ENCODE measurements at places on chromosomes 3 and 15.

DNA sequence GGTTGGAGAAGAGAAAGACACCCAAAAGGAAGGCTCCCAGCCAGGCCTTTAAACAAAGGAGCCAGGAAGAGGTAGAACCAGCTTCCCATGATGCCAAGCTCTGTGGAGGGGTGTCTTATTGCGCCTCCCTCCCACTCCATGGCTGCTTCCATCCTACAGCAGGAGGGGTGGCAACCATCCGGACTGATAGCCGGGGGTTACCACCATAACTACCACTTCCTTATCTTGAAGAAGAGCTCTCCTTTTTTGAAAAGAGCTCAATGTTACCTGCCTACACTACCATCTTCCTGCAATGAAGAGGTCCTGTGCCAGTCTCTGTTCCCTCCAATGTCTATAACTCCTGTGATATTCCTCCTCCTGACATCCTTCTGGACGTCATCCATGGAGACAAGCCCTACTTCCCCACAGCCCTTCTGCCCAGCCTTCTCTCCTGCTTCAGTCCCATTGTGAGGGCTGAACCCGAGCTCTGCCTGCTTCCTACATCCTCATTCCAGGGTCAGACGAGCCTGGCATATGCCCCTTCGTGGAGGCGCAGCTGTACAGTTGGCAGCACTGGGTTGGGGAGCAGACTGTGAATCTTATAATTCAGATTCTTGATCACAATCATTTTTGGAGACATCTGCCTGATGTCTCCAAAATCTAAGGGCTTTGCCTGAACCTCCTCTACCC lies 8.5 kb downstream of the CCDC9B start:
- DNase-seq: no peak

GRCh38 chr3:116150655-116151167 lies 294.6 kb downstream of the LSAMP start:
- no peak for DNase-seq

DNA sequence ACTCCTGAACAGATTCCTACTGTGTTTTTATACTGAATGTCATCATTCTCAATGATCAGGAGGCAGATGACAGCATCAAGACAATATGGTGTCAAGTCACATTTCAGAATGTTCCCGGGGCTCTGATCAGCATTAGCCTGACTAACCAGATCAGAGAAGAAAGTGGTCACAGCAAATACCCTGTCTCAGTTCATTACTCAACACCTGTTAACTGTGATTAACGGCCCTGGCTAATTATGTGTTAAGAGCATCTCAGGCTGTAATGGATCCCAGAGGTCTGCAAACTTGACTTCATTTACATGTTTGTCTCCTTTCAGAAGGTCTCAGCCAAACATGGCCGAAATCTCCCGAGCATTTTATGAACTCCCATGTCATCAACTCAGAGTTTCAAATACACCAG lies 833.7 kb downstream of the FHIT start:
- no peak for DNase-seq

DNA sequence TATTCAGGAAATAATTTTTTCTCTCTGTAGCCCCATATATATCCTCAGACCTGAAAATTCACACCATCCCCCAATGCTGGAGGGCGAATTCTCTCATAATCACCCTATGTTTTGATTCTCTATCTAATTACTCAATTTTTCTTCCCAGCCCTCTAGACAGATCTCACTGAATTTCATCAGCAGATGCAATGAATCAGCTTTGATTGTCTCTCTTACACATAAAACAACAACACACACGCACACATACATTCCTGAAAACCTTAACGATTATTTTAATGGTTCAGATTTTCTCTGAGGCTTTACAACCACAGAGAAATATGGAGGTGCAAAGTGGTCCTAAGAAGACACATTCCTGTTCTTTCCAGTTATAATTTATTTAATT lies 11.1 kb downstream of the RBMS3 start:
- no peak for DNase-seq

DNA sequence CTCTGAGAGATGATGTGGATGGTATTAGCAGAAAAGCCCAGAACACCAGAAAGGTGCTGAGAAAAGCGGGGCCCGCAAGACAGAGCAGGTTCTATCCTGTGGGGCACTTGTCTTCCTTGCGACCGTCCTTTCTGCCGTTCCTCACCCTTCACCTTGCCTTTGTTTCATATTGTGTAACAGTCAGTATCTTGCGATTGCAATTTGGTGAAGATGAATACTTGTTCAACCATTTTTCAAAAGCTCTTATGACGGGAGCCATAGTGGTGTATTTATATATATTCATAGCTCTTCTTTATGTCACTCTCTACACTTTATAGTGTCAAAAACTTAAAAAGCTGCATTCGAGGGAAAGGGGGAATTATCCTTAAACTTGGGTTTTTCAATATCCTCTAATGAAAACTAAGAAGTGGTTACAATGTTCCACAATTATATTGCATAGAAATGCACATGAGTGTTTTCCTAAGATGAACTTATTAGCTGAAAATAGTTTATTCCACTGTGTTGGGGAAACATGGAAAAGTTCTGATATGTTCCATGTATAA lies 797 bp downstream of the MAP3K13 start:
- no peak for DNase-seq

DNA sequence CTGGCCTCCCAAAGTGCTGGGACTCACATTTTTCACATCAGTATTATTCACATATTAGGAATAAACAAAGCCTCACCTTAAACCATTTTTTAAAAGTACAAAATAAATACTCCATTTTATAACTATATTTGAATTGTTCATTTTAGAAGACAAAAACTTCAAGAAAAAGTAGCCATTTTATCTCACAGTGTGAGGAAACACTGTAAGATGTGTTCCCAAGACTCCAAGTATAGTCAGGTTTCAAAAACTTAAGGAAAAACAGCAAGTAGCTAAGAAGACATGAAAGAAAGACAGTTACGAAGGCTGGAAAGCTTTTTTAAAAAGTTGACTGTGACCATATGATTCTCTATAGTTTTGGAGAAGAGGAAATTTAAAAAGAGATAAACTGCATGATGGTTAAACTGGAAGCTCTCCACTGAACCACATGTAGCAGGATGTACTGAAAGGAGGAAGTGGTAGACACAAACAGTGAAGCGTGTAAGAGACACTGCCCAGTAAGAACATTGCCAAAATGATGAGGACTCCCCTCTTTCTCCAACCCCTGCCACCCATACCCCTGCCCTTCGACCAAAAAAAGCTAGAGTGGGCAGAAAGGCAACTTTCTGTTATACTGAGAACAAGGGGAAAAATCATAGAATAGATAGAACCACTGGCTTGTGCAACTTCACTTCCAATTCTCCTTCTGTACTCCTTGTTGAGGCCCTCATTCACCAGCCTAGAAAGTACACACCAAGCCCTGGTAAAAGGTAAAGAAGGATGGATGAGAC lies 6.2 kb upstream of the TMF1 start:
- DNase-seq: no peak

GRCh38 chr15:70474471-70475406 lies 288.6 kb downstream of the UACA start:
- peak; percentile 91 for DNase-seq

DNA sequence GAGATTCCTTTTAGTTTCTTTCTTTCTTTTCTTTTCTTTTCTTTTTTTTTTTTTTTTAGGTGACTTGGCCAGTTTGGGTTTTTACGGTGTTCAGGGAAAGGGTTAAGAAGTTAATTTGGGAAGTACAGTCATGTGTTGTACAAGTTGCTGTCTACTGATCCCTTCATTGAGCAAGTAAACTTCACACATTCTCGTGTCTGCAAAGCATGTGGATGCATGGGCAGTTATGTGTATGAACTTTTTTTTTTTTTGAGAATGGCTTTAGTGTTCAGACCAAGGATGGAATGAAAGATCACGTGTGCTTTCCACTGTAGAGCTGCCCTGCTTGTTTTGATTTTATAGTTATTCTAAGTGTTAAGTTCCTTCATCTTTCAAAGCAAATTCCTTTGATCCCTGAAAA lies 132.3 kb downstream of the PGPEP1L start:
- no peak for DNase-seq

- no peak for DNase-seq
Measured at GRCh38 chr3:46576879-46577278, 10.8 kb upstream of the LRRC2 start.

- no peak for DNase-seq
Measured at GRCh38 chr15:81516461-81516860, 142.4 kb upstream of the TMC3 start.

DNA sequence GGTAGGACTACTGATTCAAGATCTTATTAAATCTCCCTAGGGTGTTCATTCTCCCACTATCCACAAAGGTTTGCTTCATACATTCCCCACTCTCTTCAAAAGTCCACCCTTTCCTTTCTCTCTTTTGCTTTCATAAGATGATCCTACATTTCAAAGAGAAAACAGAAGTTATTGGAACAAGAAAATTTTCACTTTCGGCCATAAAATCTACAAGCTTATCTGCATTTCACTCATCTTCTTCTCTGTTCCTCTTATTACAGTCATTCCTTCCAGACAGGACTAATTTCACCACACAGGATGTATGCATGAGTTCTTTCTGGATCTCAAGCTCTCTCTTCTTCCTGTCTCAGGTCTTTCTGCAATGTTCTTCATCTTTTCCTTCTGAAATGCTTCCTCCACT lies 238.7 kb downstream of the ISL2 start:
- no peak for DNase-seq

GRCh38 chr3:80556763-80557162 lies 789.0 kb upstream of the ROBO1 start:
- DNase-seq: no peak

- peak; percentile 60 for DNase-seq
Measured at GRCh38 chr3:90011131-90011530, 903.7 kb downstream of the EPHA3 start.

GRCh38 chr15:71752604-71753289 lies 57.6 kb upstream of the NR2E3 start:
- DNase-seq: peak; percentile 67

GRCh38 chr3:186633481-186633880 lies 6.7 kb upstream of the FETUB start:
- no peak for DNase-seq

GRCh38 chr15:80588801-80589200 lies 106.3 kb upstream of the ABHD17C start:
- DNase-seq: no peak

DNA sequence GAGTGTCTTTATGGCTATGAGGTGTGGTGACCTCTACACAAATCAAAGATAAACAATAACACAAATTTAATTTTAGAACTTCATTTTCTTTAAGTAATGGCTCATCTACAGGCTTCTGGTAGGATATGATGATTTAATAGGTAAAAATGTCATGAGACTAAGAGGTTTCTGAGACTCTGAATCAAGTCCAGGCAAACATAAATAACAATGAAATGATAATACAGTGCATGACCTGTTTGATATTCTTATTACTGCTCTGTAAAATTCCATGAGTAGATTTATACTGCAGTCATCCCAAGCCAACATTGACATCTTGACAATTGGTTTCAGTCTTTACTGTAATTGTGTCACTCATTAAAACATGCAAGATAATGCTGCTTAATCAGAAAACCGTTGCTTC lies 936.8 kb downstream of the MCTP2 start:
- no peak for DNase-seq

DNA sequence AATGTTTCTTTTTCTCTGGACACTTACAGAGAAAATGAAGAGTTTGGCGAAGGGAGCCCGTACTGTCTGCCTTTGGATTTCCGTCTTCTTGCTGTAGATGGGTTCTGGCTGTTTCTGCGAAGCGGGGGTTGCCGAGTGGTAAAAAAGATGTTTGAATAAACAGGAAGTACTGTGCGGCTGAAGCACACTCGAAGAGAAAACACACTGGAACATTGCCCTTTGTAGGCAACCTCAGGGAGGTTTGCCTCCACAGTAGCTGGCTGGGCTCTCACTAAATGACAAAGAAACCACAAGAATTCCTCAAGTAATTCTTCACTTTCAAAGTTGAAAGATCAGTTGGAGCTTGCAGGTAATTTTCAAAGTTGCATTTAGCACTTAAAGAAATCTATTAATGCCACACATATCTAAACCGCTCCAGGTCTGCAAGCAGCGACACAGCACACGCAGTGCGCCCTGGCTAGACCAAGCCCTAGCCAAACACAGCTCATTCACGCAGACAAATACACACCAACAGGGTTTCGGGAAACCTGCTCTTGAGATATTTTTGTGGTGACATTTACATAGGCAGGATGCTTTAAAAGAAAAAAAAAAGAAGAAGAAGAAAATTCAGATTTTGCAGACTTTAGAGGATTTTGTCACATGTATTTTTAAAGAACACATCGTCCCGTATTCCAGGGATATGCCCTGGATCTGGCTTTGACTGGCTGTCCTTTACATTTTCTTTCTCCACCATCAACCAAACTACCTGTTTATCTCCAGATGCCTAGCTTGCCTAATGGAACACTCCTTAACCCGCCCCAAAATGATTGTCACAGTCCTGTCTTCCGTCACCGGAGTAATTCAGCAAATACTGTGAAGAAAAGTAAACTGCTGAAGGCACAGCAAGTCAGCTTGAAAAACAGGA lies 452.8 kb downstream of the FOXP1 start:
- DNase-seq: peak; percentile 80

GRCh38 chr3:132554437-132554836 lies 42.6 kb upstream of the ACKR4 start:
- no peak for DNase-seq

- DNase-seq: no peak
Measured at GRCh38 chr15:74592222-74592621, 23.4 kb upstream of the CLK3 start.

DNA sequence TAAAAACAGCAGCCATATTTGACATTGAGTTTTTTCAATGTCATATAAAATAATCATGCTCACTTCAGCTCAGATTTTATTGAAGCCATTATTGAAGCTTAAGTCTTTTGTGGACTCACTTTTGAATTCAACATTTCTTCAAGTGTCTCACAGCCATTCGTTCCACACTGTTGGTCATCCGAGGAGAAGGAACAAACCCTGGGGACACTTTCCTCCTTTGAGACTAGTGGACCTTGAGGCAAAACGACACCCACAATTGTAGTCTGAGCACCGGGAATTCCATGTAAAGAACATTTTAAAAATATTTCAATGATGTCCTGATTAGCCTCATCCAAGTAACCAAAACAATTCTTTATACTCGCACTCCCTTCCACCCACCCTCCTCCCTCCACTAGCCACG lies 174.7 kb downstream of the CD47 start:
- no peak for DNase-seq

DNA sequence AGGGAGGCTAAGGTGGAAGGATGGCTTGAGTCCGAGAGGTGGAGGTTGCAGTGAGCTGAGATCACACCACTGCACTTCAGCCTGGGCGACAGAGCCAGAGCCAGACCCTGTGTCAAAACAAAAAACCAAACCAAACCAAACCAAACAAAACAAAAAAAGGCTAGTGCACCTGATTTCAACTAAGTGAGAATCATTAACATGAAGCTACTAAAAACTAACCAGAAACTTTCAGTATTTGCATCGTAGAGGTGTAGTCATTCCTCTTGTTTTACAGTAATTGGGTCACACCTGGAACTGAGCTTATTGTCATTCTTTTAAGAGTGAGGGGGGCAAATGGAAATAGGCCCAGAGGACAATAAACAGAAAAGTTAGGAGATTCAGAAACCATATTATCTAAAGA lies 58.5 kb downstream of the ST6GAL1 start:
- no peak for DNase-seq

GRCh38 chr15:88636654-88637053 lies 2.2 kb upstream of the ISG20 start:
- DNase-seq: no peak

Measured in muscle of arm (tissue), 14 donors.